NCI-H446 (cell line): ENCODE measurements at places on chromosomes 5 and 9.

- no peak for DNase-seq
Observed at GRCh38 chr5:40928886-40929448, 19.7 kb downstream of the C7 start.

DNA sequence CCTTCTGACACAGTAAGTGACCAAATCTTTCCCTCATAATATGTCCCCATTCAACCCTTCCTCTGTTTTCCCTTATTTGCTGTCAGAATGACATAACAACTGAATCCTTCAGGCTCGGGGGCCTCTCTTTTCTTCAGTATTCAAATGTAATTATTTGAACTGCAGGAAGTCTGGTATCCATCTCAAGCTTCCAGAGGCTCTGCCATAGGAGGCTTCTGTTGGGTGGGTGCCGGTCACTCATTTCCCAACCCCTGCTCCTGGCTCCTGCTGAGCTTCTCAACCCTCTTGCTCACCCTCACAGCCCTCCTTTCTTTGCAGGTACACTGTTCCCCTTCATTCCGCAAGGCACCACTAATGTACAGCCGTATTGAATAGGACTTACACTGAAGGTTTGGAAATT, 151.8 kb upstream of the MAP3K1 start:
- no peak for DNase-seq

GRCh38 chr5:123287881-123288280, 135.3 kb downstream of the CEP120 start:
- DNase-seq, result no peak

GRCh38 chr5:134026521-134027287, 21.9 kb upstream of the VDAC1 start:
- peak; percentile 22 for DNase-seq

- peak; percentile 54 for DNase-seq
Observed at GRCh38 chr5:148733601-148734438, 79.5 kb upstream of the HTR4 start.

DNA sequence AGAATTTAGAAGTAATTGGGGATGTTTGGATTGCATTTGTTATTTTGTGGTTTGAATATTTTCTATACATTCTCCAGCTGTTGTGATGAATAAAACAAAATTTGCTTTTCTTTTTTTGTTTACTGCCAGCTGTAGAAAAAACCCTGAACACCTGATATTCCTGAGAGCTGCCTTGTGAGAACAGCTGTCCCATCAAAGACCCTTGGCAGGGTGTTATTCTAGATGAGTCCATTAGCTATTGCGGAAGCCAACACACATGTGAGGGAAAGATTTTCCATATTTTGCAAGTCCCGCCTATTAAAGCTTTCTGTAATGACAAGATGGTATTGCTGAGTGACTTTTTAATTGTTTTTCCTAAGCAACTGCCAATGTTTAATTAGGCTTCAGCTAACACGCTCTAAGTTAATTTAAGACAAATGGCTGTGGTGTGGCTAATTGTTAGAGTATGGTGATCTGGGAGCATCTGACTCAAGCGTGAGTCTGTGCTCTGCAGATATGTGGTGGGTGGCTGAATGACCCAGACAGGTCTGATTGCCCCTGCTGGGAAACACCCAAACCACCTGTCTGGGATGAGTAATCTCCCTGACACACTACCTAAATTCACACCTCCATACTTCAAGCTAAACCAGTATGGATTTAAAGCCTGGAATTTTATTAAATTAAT, 86.5 kb upstream of the PRLR start:
- DNase-seq, result no peak

DNA sequence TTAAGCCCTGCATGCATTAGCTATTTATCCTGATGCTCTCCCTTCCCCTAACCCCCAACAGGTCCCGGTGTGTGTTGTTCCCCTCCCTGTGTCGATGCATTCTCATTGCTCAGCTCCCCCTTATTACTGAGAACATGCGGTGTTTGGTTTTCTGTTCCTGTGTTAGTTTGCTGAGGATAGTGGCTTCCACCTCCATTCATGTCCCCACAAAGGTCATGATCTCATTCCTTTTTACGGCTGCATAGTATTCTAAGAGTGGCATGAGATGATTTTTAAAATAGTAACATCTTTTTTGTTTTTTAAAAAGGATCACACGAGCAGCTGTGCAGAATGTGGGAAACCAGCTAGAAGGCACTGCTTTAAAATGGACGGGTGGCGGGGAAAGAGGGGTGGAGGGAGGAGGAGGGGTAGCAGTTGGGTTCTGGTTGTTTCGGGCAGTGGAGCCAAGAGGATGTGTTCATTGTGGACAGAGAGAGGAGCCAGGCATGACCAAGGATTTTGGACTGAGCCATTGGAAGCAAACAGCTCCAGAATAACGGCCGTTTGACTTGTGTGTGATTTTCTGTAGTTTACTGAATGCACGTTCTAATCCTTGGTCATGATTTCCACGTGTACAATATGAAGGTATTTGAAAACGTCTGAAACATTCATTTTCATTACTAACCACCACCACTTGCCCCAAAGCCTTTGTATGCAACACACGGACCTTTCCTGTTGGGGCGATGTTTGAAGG, 1.7 kb upstream of the TENT4A start:
- DNase-seq, result no peak

GRCh38 chr5:3303777-3304176, 291.9 kb upstream of the IRX1 start:
- no peak for DNase-seq
